MCF 10A (cell line): ENCODE measurements at places on chromosomes 6 and 20.

GRCh38 chr20:48180618-48181017 is 395.3 kb upstream of the SULF2 start:
- peak; percentile 76 for DNase-seq

GRCh38 chr6:126210398-126211075 is 129.4 kb upstream of the CENPW start:
- no peak for DNase-seq

GRCh38 chr6:75850026-75850833 is 101.2 kb downstream of the MYO6 start:
- DNase-seq = no peak

DNA sequence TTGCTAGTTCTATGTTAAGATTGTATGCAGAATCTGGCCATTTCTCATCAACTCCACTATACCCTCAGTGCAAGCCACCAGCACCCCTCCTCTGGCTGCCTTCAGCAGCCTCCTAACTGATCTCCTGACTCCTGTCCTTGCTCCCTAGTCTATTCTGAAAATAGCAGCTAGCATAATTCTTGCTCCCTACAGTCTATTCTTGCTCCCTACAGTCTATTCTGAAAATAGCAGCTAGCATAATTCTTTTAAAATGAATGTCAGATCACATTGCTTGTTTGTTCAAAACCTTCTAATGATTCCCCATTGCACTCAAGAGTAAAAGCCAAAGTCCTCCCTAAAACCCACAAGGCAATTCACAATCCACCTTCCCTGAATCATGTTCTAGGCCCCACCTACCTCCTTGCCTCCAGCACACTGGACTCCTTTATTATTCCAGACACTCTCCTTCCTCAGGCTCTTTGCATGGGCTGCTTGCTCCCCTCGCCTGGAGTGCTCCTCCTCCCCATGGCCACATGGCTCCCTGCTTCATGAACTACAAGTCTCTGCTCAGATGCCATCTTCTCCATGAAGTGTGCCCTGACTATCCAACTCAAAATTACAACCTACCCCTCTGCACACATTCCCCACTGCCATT is 164.2 kb upstream of the TNFAIP3 start:
- no peak for DNase-seq
